Activated CD8-positive, alpha-beta T cell treated with anti-CD3 and anti-CD28 coated beads for 36 hours (primary cell): ENCODE measurements at places on chromosomes 12 and 14. TPM values are rescaled to one million over a fixed set of nuclear protein-coding genes. Genes with fewer than 3 reads are reported as not detected.

GRCh38 chr12:124517260-124518050, 50.0 kb downstream of the NCOR2 start:
- no peak for DNase-seq

DNA sequence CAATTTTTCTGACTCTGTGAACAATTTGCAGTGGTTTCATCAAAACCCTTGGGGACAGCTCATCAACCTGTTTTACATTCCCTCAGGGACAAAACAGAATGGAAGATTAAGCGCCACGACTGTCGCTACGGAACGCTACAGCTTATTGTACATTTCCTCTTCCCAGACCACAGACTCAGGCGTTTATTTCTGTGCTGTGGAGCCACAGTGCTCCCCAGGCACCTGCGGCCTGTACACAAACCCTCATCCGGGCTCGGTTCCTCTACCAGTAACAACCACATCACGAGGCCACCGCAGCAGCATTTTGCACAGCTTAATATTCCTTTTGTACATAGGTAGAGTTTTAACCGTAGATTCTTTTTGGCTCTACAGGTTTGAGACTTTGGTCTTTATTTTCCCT, 397.4 kb upstream of the OR4E1 start:
- DNase-seq, result peak; percentile 70

DNA sequence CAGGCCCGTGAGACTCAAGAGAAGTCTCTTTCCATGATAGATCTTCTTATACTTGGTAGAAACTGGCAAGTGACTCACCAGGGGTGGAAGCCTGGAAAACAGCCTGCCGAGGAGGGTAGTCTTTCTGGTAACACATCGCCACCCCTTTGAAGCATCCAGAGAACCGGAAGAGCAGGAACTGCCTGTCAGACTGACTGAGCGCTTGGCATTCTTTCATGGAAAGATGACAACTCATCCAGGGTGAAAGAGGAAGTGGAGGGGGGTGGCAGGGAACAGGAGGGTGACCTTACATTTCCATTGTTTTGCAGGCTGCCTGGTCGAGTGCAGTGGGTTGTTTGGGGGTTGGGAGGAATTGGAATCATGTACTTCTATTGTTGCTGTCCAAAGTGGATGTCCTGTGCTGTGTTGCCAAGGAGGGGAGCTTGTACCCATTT, 34.5 kb downstream of the PRKCH start:
- peak; percentile 80 for DNase-seq

DNA sequence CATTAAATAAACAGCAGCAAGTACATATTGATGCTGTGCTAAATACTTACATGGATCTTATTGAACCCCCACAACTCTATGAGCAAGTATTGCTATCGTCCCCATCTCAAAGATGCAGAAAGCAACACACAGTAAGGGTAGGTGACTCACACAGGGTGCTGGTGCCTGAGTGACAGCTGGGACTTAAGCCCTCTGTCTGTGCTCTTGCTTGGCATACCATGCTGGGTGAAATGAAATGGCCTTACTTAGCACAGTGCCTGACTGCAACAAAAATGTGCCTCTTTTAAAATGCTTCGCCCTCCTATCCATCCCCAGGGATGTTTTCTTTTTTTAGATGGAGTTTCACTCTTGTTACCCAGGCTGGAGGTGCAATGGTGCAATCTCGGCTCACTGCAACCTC, 788 bp downstream of the TEX52 start:
- no peak for DNase-seq

TDRD9 gene
- total RNA-seq, result 1.6 TPM

CLEC9A gene
- total RNA-seq, result not detected
